Sciatic nerve (tissue), 2 donors: ENCODE measurements at places on chromosomes 1 and 21. TPM values are rescaled to one million over a fixed set of nuclear protein-coding genes. Genes with fewer than 3 reads are reported as not detected.
A peak's percentile ranks its signal among the peaks of the same experiment; 100 is the strongest.

The KRTAP12-2 gene
- not detected for total RNA-seq

The FMO4 gene
- total RNA-seq: 4.9 TPM

GRCh38 chr1:25430073-25430966, at the start of gene MACO1:
Gene MACO1, plus strand, starts transcription at chr1:25430897. Its CDS starts 202 bp downstream, at chr1:25431099.
- DNase-seq: peak; percentile 97

GRCh38 chr1:108151548-108151947, 48.6 kb downstream of the SLC25A24 start:
- DNase-seq: no peak
